ENCODE measurements at places on chromosomes 1 and 21. TPM values are rescaled to one million over a fixed set of nuclear protein-coding genes. Genes with fewer than 3 reads are reported as not detected.

DNA sequence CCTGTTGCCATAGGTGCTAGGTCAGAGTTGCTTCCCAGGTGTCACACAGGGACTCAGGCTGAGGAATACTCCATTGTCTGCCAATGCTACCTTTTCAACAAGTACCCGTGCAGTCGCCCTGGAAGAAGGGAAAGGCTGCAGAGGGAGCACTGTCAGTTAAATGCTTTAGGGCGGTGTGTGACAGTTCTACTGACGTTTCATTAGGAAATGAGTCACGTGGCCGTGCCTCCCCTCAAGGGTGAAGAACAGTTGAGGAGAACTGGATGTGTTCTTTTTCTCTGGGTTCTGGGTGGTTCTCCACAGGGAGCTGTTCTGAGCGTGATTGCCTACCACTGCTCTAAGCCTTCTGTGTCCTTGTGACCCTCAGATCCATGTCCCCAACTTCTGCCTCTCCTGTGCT is 197.6 kb downstream of the CACNA1E start:
- no peak for DNase-seq

Gene FAM72A
- 10.1 TPM for total RNA-seq

DNA sequence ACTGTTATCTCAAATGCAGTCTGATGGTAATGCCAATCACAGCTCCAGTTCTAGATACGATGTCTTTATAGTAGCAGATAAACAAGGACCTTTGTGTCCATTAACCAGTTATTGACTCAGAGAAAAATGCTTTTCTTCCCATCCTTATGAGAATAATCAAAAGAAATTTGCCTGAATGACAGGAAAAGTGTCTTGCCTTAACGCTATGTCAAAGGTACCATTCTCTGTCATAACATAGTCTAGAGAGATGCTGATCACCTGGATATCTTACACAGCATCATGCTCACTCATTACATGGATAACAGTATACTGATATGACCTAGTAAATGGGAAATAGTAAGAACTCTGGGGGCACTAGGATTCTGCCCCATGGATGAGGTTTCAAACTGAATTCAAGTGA is 151.7 kb upstream of the NEGR1 start:
- no peak for DNase-seq

DNA sequence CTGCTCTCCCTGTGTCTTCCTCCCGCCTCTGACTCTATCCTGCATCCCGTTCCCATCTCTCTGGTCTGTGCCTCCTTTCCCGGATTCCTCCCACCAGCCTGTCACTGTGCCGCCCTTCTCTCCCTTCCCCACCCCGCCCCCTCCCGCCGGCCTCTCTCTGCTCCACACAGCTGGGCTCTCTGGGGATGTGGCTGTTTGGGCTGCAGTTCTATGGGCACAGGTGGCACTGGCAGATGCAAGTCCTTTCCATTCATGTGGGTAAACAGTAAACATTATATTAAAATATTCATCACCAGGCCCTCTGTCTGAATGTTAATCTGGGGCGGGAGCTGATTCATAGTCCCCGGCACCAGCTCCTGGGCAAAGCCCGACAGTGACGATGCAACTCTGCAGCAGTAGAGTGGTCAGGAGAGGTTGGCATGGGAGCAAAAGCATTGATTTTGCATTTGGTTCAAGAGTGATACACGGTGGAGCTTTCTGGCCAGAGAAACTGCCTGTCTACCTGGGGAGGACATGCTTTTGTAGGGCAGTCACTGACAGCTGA is 249.3 kb downstream of the TNR start:
- no peak for DNase-seq

DNA sequence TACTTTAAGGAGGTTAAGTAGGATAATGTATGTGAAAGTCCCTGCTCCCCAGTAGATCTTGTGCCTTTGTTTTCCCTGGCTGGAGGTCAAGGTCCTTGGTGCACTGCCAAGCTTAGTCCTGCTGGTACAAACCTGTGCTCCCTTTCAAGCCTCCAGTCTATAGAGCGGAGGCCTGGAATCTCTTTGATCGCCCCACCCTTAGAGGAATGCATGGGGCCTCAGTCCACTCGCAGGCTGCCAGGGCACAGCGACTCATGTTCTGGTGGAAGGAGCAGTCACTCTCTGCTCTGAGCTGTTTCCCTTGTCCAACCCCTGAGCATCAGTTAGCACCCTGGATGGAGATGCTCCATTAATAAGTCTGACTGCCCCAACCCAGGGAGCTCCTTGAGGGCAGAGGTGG is 121.8 kb downstream of the HMGB4 start:
- DNase-seq = peak; percentile 64

Gene NTMT2
- total RNA-seq = not detected

- no peak for DNase-seq
Observed at GRCh38 chr1:74396462-74396861, 115.9 kb downstream of the LRRC53 start.

DNA sequence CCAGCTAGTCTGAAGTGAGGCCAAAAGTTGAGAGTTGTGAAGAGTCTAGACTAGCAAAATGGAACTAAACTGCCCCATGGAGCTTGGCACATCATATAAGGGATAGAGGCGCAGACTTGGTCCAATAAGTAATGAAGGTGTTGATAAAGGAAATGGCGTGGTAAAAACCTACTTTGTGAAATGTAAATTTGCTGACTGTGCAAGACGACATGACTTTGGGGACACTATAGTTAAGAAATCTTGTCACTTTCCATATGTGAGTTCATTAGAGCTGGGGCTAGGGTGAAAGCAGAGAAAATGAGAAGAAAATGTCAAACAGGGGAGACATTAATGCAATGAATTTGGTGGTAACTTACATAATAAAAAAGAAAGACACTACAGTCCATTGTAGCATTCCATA is 50.1 kb downstream of the CLDN17 start:
- DNase-seq = no peak

Gene PRELP
- total RNA-seq = 0.72 TPM

DNA sequence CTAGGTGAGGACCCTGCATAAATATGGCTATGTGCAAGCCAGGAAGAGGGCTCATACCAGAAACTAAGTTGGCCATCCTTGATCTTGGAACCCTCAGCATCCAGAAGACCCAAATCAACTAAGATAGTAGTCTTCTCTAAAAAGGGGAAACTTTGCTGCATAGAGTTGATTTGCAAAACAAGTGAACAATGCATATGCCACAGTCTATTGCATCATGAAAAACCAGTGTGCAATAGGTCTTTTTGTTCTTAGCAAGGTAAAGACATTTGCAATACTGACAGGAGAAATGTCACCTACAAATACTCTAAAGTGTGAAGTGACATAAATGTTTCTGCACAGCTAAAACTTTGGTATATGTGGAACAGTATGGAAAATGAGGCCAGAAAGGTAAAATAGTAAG is 2.0 kb upstream of the IFI16 start:
- DNase-seq = no peak

DNA sequence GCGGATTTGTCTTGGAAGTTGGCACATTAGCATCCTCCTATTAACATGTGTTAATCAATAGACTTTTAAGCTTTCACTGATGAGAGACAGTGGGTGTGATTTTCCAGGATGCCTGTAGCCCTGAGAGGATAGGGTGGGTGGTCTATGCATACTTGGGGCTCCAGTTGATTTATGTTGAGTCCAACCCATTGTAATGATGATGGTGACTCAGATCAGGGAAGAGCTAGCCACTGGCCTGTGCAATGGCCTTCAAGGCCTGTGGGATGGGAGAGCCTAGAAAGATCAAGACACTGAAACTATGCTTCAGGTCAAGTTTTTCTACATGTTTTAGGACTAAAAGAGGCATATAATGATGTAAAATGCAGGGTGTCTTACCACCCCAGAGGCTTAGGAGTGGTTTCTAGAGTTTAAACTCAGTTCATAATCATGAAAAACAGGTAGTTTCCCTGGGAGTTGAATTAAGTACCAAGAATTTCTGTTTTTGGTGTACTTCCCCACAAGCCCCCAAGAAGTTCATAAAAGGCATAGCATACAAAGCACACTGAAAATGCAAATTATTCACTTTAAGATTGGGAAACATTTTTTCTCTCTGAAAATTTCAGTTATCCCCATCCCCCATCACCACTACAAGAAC is 19.9 kb downstream of the BEND5 start:
- no peak for DNase-seq

- DNase-seq = no peak
Observed at GRCh38 chr1:241424480-241424971, 67.5 kb upstream of the RGS7 start.

GRCh38 chr1:11285883-11286734 is 13.1 kb downstream of the UBIAD1 start:
- peak; percentile 18 for DNase-seq

DNA sequence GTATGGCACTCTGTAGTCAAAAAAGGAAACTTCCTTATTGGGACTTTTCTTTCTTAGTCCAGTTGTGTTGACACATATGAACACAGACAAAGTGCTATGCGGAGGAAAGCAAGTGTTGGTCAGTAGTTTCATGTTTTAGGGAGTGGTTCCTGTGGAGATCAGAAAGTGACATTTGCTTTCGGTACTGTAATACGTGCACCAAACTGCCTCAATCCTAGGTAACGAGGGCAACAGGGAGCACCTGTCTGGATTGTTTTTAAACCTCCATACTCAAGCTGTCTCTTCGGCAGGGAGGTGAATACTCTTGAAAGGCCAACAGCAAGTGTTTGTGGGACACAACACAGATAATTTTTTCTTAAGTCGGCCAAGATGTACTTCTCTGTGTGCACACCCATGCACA is 9.1 kb downstream of the RHOU start:
- DNase-seq = no peak

DNA sequence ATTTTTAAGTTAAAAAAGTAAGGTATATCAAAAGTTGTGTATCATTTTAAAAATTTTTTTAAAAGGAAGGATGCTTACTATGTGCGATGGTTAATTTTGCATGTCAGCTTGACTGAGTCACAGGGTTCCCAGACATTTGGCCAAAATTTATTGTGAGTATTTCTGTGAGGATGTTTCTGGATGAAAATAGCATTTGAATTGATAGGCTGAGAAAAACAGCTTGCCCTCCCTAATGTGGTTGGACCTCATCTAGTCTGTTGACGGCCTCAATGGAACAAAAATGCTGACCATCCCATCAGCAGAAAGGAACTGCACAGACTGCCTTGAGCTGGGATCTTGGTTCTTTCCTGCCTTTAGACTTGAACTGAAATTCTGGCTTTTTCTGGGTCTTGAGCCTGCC is 724.5 kb downstream of the NCAM2 start:
- no peak for DNase-seq

DNA sequence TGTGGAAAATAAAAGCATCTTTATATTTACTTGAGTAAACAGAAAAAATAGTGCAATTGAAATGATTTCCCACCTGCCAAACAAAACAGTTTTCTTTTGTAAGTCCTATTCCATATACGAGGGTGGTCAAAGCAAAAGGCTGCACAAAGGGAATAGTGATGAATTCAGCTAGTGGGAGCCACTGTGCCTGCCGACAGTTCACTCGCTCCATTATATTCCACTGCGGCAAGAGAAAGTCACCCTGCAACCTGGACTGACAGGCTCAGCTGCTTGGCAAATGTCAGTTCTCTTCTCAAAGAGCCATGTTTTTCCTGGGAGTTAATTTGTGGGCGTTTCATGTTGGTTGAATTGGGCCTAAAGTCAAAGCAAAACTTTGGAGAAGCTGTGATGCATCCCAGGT is 145.4 kb downstream of the LMO4 start:
- no peak for DNase-seq

Gene RAD54L
- 9.6 TPM for total RNA-seq

- no peak for DNase-seq
Observed at GRCh38 chr1:192601143-192601542, 25.6 kb downstream of the RGS1 start.

DNA sequence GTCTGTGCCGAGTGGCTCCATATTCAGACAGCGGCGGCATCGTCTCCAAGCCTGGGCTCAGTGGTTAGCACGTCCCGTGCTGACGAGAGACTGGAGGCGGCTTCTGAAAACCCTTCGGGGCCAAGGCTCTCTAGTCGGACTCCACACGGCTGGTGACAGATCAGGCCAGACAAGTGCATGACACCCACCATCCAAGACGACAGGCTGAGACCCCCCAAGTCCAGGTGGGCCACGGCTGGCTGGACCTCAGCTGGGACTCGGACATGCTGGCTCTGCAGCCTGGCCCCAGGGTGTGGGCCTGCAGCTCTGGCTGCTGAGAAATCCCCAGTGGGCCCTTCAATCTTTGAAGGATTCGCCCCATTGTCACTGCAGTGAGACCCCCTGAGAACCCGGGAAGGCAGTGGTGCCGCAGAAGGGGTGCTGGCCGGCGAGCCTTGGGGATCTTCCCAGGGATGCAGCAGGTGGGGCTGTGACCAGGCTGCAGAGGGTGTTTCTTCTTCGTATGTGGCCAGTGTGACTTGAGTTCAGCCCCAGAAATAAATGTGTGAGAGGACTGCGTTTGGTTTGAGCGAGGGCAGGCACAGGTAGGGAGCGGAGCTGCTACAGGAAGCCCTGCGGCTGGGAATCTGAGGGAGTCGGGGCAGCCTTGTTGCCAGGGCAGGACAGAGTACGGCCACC is 15.9 kb upstream of the SLC19A1 start:
- DNase-seq = no peak

Gene F13B
- not detected for total RNA-seq

Gene DNAI4
- 3.2 TPM for total RNA-seq

Gene PGLYRP3
- total RNA-seq = not detected

- DNase-seq = no peak
Observed at GRCh38 chr21:37763298-37763697, 153.0 kb downstream of the KCNJ6 start.

DNA sequence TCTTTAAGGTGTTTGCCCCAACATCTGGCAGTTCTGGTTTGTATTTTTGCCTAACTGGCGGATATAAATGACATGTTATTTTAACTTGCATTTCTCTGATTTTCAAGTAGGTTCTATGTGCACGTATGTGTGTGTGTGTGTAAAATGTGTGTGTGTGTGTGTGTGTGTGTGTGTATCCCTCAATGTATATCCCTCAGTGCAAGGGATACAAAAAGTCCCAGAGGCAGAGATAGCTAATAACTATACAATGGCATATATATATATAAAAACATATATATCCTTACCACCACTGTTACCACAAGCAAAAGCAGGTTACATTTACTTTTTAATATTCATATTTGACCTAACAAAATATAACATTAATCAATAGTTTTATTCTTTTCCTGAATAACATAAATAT is 95.0 kb upstream of the NR5A2 start:
- DNase-seq = no peak

DNA sequence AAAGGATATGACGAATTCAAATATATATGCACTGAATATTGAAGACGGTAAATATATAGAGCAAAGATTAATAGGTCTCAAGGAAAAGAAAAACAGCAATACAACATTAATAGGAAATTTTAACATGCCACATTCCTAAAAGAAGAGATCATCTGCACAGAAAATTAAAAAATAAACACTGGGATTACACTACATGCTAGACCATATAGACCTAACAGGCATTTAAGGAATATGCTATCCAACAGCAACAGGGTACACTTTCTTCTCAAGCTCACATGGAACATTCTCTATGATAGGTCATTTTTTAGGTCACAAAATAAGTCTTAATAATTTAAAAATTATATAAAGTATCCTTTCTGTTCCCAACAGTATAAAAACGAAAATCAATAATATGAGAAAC is 1038.3 kb downstream of the KCNT2 start:
- DNase-seq = no peak

All from HFFc6 (cell line).